ENCODE measurements at places on chromosomes 2 and 18.

DNA sequence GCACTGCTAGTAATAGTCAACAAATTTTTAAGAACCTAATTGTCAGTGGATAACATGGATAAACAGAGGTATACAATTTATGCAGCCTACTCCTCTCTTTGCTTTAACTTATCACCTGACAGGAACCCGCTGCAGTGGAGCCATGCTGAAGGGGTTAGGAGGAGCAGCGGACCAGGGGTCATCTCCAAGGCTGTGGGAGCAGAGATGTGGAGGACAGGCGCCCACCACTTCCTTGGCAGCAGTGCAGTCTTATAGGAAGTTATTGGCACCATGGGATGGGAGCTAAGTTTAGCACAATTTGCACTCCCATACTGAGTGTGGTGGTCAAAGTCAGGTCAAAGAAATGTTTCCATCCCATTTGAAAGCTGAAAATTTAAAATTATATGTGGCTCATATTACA lies 35.6 kb downstream of the HDLBP start:
- no peak for DNase-seq

DNA sequence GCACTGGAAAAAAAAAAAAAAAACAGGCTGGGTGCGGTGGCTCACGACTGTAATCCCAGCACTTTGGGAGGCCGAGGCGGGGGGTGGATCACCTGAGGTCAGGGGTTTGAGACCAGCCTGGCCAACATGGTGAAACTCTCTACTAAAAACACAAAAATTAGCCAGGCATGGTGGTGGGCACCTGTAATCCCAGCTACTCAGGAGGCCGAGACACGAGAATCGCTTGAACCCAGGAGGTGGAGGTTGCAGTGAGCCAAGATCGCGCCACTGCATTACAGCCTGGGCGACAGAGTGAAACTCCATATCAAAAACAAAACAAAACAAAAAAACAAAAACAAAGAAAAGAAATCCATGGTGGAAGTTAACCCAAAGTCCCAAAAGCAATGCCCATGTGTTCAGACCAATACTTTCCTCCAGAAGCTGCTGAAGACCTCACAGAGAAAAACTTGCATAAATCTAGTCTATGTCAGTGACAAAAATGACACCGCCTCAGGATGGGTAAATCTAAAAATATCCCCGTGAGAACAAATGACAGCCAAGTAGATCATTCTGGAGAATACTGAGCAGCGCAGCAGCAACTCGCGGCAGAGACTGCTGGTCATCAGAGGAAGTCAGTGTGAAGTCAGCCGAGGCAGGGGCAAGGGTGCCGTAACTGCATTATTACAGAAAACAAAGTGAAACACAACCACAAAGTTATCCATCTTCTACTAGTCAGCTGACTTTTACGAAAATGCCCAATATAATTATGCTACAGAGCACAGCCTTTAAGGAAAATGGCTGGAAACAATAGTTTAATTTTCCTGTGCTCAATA lies 41.0 kb downstream of the LPIN2 start:
- DNase-seq = peak; percentile 75

GRCh38 chr2:58967736-58968135 lies 726.6 kb upstream of the FANCL start:
- DNase-seq = peak; percentile 7

DNA sequence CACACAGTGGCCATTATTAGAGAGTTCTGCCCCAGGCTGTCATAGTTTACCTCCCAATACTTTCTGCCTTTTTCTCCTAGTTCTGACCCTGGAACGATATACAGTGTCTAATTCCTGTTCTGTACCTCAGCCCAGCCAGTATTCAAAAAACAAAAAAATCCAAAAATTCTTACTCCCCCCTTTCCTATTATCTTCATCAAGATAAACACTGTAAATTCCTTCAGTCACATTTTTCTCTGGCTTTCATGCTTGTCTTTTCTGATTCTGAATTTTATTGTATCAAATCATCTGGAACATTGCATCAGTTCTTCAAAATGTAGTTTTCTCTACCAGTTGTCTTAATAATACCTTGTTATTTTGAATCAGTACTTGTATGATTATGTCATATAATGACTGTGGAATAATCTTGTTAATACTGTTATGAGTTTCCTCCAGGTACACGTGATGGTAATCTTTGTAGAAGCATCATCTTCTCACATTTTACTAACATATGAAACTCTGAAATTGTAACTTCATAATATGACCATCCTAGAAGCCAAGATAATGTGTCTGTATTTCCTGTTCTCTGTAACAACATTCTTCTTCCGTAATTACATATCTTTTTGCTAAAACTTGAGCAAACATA lies 79.0 kb upstream of the NOSTRIN start:
- DNase-seq = no peak

DNA sequence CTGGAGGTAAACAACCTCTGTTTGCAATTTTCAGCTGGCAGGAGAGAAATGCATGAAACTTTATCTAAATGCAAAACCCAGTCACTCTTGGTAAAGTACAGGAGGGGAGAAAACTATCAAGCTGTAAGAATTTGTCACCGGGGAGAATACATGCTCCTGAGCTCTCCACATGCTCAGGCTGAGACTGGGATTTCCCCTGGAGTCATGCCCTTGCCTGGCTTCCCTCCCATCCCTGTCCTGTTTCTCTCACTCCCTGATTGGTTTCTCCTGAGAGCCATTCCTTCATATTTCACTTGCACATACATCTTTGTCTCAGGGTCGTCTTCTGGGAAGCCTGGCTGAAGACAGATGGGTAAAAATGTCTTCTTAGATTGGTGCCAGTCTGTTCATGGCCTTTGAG lies 52.9 kb upstream of the SPATS2L start:
- DNase-seq = peak; percentile 60
